ENCODE measurements at places on chromosomes 1 and 21.

- DNase-seq: no peak
These were observed 72.9 kb upstream of the SELENON start for GRCh38 chr1:25727088-25727487.

DNA sequence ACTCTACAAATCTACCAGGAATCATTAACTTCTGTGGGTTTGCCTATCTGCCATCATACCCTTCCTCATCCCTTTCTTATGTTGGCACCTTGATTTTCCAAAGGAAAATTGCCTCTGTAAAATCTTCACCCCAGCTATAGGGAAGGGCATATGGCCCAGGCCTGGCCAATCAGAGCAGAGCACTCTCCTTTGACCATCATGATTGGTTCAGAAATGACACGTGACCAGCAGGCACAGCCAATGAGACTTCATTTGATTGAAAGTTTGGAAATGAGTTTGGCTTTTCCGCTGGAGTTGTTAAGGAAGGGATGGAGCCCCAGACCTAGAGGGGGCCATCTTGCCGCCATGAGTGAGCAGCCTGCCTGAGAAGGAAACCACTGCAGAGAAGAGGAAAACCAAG is 35.1 kb upstream of the IFFO2 start:
- no peak for DNase-seq

DNA sequence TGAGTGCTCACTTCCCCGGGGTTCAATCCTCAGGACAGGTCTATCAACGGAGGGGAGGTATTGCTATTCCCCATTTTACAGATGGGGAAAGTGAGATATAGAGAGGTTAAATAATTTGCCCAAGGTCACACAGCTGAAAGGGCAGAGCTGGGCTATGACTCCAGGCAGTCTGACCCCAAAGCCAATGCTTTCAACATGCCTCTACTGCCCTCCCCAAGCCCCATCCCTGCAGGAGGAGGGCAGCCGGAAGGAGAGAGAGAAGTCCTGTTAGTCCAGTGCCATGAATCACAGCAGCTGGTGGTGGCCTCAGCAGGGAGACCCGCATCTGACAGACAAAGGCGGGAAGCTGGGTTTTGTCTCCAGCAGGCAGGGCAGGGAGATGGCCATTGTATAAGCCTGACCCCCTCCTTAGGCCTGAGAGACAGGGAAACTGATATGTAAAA is 20.0 kb upstream of the CLIC4 start:
- DNase-seq: no peak

GRCh38 chr1:8520483-8520966 is 202.6 kb downstream of the SLC45A1 start:
- no peak for DNase-seq

DNA sequence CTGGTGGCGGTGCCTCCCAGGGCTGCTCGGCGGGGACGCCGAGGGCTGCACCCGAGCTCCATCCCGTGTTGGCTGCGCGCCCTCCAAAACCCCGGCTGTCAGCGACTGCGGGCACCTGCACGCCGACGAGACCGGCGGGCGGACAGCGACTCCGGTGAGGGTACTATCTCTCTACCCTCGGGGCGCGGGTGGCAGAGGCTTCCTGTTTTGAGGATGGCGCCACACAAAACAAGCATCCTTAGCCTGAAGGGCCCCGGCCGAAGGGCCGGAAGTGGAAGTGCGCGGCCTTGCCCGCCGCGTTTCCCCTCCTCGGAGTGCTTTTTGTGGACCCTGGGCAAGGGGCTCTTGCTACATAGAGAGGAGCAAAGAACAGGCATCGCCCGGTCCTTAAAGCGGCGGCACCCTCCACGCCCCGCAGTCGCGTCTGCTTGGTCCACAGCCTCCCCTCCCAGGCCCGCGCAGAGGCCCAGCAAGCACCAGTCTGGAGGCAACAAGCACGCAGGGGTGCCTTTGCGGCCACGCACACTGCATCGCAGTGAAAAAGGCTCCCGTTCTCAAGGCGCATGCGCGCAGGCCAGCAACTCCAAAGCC is 561 bp upstream of the COQ8A start:
- peak; percentile 9 for DNase-seq

DNA sequence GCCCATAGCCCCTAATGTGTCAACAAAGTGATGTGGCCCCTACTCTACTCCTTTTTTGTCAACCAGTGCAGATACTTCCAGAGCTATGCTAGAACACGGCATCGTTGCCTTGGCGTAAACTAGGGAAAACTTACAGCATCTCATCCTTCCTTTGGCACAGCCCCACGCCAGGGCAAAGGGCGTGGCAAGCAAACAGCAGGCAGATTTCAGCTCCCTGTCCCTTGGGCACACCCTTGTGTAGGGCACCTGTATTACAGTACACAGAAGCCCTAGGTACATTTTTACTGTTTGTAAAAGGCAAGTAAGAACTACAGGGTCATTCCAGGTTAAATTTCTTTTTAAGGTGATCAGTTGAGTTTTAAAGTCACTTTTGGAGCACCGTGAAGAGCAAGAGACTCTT is 29.3 kb downstream of the PRDX6 start:
- DNase-seq: no peak

DNA sequence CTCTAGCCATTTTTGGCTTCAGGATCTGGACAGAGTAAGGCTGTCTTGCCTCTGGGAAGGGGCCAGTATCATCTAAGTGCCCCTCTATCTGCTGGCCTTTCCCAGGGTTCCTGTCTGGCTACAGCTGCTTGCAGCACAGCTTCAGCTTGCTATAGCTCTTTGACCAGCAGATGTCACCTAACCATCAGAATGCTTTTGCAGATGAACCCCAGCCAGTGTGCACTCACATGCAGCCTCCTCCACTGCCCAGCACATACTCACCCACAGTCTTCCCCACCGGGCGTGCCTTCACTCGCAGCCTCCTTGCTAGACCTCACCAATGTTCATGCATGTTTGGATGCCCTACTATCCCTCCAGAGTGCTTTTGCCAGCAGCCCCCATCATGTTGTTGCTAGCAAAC is 769.0 kb downstream of the BRINP3 start:
- DNase-seq: no peak

DNA sequence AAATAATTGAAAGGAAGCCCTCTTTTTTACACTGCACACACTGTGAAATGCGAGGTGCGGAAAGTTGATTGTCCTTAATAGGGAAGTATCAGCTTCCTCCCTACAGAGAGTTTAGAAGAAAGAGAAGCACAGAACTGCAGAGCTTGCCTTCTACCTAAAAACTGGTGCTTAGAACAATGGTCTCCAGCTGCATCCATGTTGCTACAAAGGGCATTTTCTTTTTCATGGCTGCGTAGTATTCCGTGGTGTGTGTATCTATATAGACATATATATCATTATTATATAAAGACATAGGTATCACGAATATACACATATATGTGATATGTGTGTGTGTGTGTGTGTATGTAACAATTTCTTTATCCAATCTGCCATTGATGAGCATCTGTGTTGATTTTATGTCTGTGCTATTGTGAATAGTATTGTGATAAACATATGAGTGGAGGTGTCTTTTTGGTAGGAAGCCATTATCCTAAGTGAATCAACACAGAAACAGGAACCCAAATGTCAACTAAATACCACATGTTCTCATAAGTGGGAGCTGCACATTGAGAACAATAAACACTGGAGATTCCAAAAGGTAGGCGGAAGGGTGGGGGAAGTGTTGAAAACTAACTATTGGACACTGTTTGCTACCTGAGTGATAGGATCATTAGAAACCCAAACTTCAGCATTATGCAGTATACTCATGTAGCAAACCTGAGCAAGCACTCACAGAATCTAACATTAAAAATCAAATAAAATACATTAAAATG is 290.0 kb upstream of the RUNX1 start:
- DNase-seq: no peak

DNA sequence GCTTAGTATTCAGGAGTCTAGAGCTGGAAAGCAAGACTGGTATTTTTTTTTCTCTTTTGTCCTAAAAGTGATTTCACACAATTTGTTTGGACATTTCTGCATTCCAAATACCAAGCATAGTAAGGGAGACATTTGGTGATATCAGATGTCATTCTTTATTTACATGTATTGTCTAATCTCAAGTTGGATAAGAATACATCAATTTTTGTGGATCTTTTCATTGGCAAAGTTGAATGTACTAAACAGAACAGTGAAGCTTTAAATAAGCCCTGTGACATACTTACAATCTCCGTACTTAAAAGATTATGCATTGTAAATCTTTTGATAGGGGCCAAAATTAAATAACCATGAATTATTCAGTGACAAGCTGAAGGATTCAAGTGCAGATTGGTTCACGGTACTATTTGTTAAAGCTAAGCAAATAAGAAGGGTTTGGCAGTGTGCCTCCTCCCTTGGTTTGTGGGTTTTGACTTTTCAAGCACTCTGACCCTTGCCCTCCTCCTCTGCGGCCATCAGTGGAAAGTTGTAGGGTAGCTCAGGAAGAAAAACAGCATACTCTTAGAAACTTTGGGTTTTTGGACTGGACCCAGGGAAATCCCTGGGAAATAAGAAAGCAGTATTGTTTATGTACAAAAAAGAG is 663.7 kb downstream of the ADGRL2 start:
- DNase-seq: no peak

GRCh38 chr1:203126151-203126865 is 1.2 kb upstream of the ADORA1 start:
- no peak for DNase-seq

DNA sequence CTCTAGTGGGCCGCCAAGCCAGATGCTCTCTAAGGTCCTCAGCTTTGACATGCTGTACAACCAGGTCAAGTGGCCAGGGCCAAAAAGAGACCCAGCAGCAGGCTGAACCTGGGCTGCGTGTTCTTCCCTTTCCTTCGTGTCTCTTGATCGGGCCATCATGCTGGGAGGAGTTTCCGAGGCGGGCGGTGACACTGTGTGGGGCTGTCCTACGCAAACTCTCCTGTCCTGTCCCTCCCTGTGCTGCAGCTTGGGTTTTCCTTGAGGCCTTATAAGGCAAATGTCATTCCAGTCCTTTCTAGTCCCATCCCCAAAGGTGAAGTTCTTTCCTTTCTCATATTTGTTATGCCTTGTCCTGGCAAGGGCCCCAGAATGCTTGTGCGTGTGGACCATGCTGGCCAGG is 56.7 kb downstream of the ARHGEF10L start:
- DNase-seq: no peak

- DNase-seq: no peak
These were observed 44.9 kb downstream of the COL18A1 start for GRCh38 chr21:45449658-45450422.

DNA sequence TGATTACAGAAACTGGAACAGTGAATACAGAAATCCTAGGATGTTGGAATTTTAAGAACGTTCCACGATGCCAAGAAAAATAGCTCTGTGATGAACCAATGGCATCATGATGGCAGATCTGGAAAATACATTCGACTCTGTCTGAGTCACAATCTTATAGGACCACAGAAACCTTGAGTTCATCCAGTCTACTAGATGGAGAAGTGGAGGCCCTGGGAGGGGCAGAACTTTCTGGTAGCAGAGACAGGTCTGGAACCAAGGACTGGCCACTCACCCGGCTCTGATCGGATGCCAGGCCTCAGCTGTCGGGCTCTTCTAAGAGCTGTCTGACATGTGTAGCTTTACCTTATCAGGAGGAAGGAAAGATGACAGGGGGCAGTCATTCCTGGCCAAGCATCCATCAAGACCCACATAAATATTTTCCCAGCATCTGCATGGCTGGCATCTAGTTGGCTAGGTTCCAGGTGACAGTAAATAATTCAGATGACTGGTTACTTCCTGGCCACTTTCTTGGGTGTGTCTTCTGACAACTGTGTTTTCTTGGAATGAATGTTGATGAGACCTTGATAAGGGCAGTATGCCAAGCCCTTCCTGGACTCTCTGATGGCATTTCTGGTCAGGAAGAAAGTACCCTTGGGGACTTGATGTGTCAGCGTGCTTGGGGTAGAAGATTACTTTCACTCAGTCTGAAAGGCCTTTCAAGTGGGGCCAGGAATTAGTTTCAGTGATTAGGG is 72.6 kb upstream of the TRABD2B start:
- no peak for DNase-seq

DNA sequence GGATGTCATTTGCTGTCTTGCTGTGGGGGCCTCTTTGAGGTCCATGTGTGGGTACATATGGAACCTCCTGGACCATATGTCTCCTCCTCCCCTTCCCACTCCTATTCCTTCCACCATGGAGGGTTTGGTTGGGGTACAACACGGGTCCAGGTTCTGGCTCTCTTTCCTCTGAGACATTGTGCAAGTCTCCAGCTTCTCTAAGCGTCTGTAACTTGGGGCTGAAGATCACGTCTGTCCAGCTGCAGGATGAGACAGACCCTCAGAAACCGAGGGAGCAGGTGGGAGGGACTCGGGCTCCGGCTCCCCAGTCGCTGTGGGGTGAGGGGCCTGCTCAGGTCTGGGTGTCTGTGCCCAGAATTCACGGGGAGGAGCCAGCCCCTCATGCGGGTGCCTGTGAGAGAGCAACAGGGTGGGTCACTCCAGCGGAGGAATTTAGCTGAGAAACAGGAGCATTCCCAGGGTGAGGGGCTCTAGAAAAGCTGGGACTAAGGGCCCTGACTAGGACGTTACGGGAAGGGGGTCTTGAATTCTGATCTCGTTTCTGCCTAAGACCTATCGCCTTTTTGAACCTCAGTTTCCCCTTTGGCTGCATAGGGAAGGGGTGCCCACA is 42.0 kb upstream of the DMBX1 start:
- no peak for DNase-seq

GRCh38 chr1:208084220-208084619 is 160.0 kb downstream of the PLXNA2 start:
- DNase-seq: no peak

DNA sequence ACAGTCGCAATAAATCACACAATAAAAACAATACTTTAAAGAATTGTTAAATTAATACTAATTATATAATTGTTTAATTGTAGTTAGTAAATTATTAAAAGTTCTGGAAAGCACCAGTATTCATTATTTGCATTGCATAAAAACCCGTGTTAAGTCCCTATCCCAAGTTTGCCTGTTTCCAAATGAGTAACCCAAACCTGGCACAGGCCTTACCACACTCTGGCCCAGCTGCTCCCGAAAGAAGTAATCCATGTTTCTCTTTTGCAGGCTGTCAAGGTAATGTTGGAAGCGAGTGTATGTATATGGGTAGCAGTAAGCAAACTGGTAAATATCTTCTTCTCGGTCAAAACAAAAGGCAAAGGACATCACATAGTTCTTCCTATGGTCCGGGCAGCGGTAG is 268.7 kb upstream of the BEND5 start:
- no peak for DNase-seq

GRCh38 chr1:172640111-172640510 is 18.8 kb upstream of the FASLG start:
- no peak for DNase-seq

DNA sequence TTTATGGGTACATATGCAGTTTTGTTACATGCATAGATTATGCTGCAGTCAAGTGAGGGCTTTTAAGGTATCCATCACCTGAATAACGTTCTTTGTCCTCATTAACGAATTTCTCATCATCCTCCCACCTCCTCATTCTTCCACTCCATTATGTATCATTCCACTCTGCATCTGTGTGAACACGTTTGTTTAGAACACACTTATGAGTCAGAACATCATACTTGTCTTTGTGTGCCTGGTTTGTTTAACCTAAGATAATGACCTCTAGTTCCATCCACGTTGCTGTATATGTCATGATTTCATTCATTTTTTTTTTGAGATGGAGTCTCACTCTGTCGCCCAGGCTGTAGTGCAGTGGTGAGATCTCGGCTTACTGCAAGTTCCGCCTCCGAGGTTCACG is 6.7 kb upstream of the MPC2 start:
- no peak for DNase-seq

GRCh38 chr1:68140536-68140935 is 90.1 kb upstream of the DIRAS3 start:
- DNase-seq: no peak
